Activated naive CD8-positive, alpha-beta T cell treated with anti-CD3 and anti-CD28 coated beads, Interleukin-2, amount 10 ng/mL, durations not matched to agents 7 days and 5 days (primary cell): ENCODE measurements at places on chromosomes 5 and 9. TPM values are rescaled to one million over a fixed set of nuclear protein-coding genes. Genes with fewer than 3 reads are reported as not detected.

GRCh38 chr9:15782106-15782505, 229.3 kb downstream of the CCDC171 start:
- no peaks in the 10 kb centered on the region for H3K4me1 ChIP-seq
- H3K27me3 ChIP-seq: no peaks in the 10 kb centered on the region
- H3K36me3 ChIP-seq: no peaks in the 10 kb centered on the region
- no peak for DNase-seq
- no peak overlapping the region for H3K4me3 ChIP-seq
- H3K27ac ChIP-seq: no peak overlapping the region

DNA sequence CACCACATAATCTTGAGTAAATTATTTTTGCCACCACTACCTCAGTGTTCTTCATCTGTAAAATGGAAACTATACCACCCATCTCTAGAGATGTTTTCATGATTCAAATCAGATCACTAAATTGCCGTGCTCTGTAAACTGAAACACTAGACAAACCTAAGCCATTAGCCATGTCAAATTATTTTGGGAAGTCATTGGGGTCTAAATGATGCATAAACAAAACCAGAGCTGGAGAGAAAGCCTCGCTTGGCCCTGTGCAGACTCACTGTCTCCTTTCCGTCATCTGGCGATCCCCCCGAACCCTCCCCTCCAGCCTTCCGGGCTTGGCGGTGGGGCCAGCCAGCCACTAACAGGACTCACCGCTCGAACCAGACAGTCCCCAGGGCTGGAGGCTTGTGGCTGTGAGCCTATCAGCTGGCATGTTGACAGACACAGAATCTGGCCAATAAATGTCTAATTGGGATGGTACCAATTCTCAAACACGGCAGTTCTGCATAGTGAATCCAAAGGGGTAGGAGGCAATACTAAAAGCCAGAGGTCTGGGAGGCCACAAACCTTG, 256.5 kb downstream of the SEC61B start:
- H3K27me3 ChIP-seq: peaks cover 22% of the 10 kb centered on the region
- DNase-seq: no peak
- no peak overlapping the region for H3K4me3 ChIP-seq
- no peaks in the 10 kb centered on the region for H3K36me3 ChIP-seq
- H3K27ac ChIP-seq: no peak overlapping the region
- H3K4me1 ChIP-seq: no peaks in the 10 kb centered on the region

- no peak for DNase-seq
- H3K4me3 ChIP-seq: no peak overlapping the region
- no peaks in the 10 kb centered on the region for H3K4me1 ChIP-seq
- H3K27me3 ChIP-seq: no peaks in the 10 kb centered on the region
- H3K27ac ChIP-seq: no peak overlapping the region
Observed at GRCh38 chr5:9686216-9686615, 56.1 kb upstream of the TAS2R1 start.

GRCh38 chr9:121494192-121494591, 5.5 kb downstream of the GGTA1 start:
- DNase-seq: no peak
- H3K27ac ChIP-seq: no peak overlapping the region
- H3K36me3 ChIP-seq: no peaks in the 10 kb centered on the region
- peaks cover 39% of the 10 kb centered on the region for H3K27me3 ChIP-seq

DNA sequence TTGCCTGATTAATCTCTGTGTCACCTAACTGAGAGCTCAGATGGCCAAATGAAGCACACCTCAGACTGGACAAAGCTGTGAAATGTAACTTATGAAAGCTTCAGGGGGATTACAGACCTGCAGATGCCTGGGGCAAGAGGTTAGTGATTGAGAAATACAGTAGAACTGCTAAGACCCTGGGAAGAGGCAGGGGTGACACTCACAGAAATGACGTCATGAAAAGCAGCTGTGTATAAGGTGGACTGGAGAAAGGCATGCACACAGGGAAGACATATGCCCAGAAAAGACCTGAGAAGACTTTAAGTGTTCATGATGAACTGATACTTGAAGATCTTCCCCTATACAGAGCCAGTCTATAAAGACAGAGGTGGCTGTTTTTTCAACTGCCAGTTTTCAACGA, 49.3 kb upstream of the SPTLC1 start:
- H3K4me1 ChIP-seq: no peaks in the 10 kb centered on the region
- peaks cover 31% of the 10 kb centered on the region for H3K27me3 ChIP-seq
- peaks cover 3% of the 10 kb centered on the region for H3K36me3 ChIP-seq
- no peak for DNase-seq
- no peak overlapping the region for H3K27ac ChIP-seq
- H3K4me3 ChIP-seq: no peak overlapping the region

KCNMB1 gene
- not detected for total RNA-seq

GRCh38 chr5:78476795-78477194, 116.4 kb downstream of the SCAMP1 start:
- no peak overlapping the region for H3K27ac ChIP-seq
- H3K36me3 ChIP-seq: no peaks in the 10 kb centered on the region
- no peak overlapping the region for H3K4me3 ChIP-seq
- no peak for DNase-seq
- no peaks in the 10 kb centered on the region for H3K4me1 ChIP-seq

IGFBPL1 gene
- total RNA-seq: not detected

- no peak overlapping the region for H3K27ac ChIP-seq
- peaks cover 5% of the 10 kb centered on the region for H3K27me3 ChIP-seq
- no peak for DNase-seq
- H3K4me3 ChIP-seq: no peak overlapping the region
- peaks cover 4% of the 10 kb centered on the region for H3K4me1 ChIP-seq
- no peaks in the 10 kb centered on the region for H3K36me3 ChIP-seq
Observed at GRCh38 chr5:133890776-133891280, 77.6 kb downstream of the C5orf15 start.

BTNL8 gene
- not detected for total RNA-seq

GRCh38 chr9:123299558-123300126, 31.3 kb upstream of the STRBP start:
- no peak for DNase-seq
- peaks cover 14% of the 10 kb centered on the region for H3K4me1 ChIP-seq
- H3K4me3 ChIP-seq: no peak overlapping the region
- H3K27ac ChIP-seq: no peak overlapping the region
- H3K27me3 ChIP-seq: peaks cover 3% of the 10 kb centered on the region
- H3K36me3 ChIP-seq: no peaks in the 10 kb centered on the region

DNA sequence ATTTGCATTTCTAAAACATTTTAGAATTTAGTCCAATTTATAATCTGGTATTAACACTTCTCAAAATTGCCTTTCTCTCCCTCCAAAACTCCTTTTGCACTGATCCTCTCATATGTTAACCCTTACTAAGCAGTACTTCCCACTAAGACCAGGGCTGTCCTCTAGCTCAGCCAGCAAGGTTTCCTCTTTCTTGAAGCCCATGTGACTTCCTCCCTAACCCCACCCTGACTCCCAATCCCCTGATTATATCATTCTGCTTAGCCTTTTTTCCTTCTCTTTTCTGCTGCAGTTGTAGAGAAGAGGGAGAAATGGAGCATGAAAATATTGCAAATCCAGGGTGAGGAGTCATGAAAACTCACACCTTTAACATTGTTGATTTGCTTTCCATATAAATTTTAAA, 241.7 kb downstream of the MCTP1 start:
- peaks cover 5% of the 10 kb centered on the region for H3K27me3 ChIP-seq
- no peak for DNase-seq
- H3K4me1 ChIP-seq: no peaks in the 10 kb centered on the region
- no peaks in the 10 kb centered on the region for H3K36me3 ChIP-seq
- no peak overlapping the region for H3K4me3 ChIP-seq

DNA sequence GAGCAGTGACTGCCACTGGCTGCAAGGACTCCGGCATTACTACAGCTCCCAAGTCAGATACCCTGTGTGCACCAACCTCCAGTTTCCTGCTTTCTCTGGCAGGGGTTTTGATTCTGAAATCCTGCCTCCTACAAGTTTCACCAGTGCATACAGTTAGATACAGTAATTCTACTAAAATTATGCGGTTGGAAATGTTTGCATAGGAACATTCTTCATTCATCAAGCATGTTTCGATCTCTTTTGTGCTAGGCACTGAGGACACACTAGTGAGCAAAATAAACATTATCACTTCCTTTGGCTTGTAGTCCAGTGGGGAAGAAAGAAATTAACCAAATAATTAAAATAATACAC, 152.2 kb downstream of the TMEM167A start:
- DNase-seq: no peak
- no peak overlapping the region for H3K27ac ChIP-seq
- H3K4me3 ChIP-seq: no peak overlapping the region
- H3K36me3 ChIP-seq: no peaks in the 10 kb centered on the region
- no peaks in the 10 kb centered on the region for H3K27me3 ChIP-seq

GRCh38 chr5:156411-157072, 34.8 kb upstream of the LRRC14B start:
- peaks cover 12% of the 10 kb centered on the region for H3K27me3 ChIP-seq
- H3K4me1 ChIP-seq: no peaks in the 10 kb centered on the region
- DNase-seq: no peak
- H3K27ac ChIP-seq: no peak overlapping the region
- H3K4me3 ChIP-seq: no peak overlapping the region
